Prostate gland (tissue), 2 donors: ENCODE measurements at places on chromosomes 16 and 17. TPM values are rescaled to one million over a fixed set of nuclear protein-coding genes. Genes with fewer than 3 reads are reported as not detected.

GRCh38 chr17:58161566-58161965 lies 5.2 kb upstream of the OR4D2 start:
- no peak for DNase-seq

NOD2 gene
- total RNA-seq: 5.6 TPM

KRT25 gene
- total RNA-seq: 0.62 TPM

ENO3 gene
- total RNA-seq: 9.7 TPM

- DNase-seq: no peak
Measured at GRCh38 chr16:23025692-23026307, 123.5 kb downstream of the USP31 start.

DNA sequence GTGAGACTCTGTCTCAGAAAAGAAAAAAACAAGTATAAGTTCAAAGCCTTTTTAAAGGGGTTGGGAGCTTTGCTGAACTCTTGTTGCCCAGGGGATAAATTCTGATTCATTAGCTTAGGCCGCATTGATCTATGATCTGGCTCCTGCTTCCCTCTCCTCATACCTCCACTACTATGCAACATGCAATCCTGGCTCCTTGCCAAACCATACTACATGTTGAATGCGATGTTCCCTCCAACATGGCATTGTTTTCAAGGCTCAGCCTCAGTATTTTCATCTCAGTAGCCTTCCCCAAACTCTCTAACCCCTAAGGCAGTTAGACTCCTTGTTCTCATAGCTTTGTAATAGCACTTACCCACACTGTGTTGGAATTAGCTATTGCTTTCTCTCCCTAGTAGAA lies 6.2 kb downstream of the REXO5 start:
- DNase-seq: no peak

USH1G gene
- total RNA-seq: 1.1 TPM

- DNase-seq: no peak
Measured at GRCh38 chr16:8712589-8713361, 38.4 kb downstream of the ABAT start.

- no peak for DNase-seq
Measured at GRCh38 chr17:68455901-68456338, 1.4 kb downstream of the WIPI1 start.

ARHGAP23 gene
- total RNA-seq: 204 TPM

DNA sequence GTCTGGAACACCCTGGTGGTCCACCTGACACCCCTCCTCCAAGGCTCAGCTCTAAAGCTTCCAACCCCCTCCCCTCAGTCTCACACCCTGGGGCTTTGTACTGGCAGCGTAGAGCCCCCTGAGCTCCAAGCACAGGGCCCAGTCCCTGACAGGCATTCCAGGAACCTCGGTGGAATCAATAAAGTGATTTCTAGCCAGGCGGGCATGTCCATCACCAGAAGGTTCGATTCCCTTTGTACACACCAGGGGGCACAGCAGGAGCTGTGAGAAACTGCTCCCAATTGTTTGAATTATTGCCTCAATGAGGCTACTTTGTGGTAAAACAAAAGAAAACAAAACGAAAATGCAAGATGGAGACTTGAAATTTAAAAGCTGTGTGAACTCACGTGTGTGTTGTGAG lies 51.8 kb downstream of the SMPD3 start:
- DNase-seq: peak; percentile 50

DNA sequence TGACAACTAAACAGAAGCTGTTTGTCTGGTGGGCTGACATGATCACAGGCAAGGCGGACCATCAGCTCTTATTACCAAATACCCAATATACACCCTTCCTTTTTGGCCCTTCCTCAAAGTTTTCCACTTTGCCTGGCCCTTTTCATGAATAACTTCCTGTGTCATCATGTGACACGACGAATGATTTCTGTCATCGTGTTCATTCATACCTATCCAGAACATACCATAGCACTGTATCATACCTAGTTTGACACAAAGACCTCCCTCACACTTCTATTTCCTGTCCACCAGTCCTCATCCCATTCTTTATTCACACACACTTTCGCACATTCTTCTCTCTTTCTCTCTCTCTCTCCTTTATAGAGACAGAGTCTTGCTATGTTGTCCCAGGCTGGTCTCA lies 131.8 kb downstream of the STX8 start:
- no peak for DNase-seq

GRCh38 chr17:81959362-81960129 lies 1.4 kb downstream of the NOTUM start:
- peak; percentile 53 for DNase-seq

DNA sequence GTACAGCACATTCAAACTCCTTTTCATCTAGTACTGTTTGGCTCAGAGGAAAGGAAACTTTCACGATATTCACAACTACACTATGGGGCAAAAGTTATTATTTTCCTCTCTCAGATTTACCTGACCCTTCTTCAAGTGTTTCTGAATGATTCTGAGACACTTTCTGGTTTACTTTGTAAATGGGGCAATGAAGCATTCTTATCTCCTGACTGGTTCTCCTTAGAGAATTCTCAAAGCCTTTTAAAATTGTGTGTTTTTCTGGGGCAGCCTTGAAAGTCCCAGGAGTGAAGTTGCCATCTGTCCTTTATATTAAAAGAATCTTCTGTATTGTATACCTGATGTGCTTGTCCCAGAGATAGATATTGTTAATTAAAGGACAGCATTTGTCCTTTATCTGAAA lies 264.9 kb downstream of the FTO start:
- no peak for DNase-seq

- DNase-seq: peak; percentile 54
Measured at GRCh38 chr17:66957951-66958579, 6.4 kb upstream of the CACNG4 start.

- no peak for DNase-seq
Measured at GRCh38 chr16:11431915-11432465, 86.7 kb downstream of the RMI2 start.

DNA sequence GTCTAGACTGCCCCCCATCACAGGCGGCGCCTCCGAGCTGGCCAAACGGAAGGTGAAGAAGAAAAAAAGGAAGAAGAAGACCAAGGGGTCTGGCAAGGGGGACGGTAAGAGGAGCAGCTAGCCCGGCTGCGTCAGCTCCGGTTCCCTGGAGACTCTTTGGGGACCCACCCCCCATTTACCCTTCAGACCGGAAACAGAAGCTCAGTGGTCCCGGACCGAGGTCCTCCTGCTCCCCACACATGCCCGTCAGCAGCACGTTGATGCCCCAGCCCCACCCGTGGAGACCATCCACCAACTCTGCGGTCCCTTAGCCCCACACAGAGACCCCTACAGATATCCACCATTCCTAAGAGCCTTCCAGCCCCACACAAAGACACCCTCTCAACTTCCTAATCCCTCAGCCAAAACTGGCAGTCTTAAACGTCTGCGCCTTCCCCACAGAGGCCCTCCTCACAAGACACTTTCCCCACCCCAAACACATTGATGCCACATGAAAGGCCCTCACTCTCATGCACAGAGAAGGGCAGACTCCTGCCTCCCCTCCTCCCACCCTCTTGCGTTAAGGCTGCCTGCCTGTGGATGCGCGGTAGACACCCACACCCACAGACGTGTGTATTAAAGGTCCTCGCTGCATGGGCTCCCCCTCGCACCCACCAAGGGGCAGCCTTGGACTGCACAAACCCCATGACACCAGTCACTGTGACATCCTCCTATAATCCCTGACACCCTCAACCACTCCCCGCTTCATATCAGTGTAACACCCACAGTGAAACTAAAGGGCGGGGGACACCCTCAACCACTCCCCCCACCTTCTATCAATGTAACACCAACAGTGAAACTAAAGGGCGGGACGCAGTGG lies 58.2 kb upstream of the RPH3AL start:
- no peak for DNase-seq

KRT24 gene
- total RNA-seq: not detected

HOXB1 gene
- total RNA-seq: not detected

- no peak for DNase-seq
Measured at GRCh38 chr16:65120461-65120830, 1.4 kb downstream of the CDH11 start.

SLC6A2 gene
- total RNA-seq: 0.32 TPM

GRCh38 chr16:16166949-16167348 lies 56.3 kb downstream of the ABCC6 start:
- no peak for DNase-seq

DNA sequence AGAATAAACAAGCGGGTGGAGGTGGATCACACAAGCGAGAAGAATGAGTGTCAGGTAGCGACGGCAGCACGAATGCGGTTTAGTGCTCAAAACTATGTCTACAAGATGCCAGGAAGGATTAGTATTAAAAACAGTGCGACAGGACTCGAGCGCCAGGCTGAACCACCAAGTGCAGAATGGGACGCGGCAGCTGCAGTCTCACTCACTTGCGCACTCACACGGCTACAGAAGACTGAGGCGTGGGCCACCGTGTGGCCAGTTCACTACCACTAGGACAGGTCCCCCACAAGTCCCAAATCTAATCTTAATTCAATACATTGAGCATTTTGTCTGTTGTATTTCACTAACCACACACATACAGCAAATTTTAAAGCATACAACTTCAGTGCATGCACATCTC lies 35.7 kb upstream of the TRAP1 start:
- DNase-seq: no peak

CCT6B gene
- 7.1 TPM for total RNA-seq

DNA sequence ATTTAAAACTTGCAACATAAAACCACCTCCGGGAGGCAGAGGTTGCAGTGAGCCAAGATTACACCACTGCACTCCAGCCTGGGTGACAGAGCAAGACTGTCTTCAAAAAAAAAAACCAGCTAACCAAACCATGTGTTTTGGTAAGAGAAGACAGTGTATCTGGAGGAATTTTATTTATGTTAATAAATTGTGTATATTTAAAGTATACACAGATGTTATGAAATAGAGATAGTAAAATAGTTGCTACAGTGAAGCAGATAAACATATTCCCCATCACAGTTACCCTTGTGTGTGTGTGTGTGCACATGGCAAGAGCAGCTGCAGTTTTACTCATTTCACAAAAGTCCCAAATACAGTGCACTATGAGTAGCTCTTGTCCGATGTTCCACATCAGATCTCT lies 54.8 kb upstream of the CRISPLD2 start:
- no peak for DNase-seq

- no peak for DNase-seq
Measured at GRCh38 chr16:74020095-74020670, 276.4 kb upstream of the PSMD7 start.

FA2H gene
- total RNA-seq: 4.5 TPM

DNA sequence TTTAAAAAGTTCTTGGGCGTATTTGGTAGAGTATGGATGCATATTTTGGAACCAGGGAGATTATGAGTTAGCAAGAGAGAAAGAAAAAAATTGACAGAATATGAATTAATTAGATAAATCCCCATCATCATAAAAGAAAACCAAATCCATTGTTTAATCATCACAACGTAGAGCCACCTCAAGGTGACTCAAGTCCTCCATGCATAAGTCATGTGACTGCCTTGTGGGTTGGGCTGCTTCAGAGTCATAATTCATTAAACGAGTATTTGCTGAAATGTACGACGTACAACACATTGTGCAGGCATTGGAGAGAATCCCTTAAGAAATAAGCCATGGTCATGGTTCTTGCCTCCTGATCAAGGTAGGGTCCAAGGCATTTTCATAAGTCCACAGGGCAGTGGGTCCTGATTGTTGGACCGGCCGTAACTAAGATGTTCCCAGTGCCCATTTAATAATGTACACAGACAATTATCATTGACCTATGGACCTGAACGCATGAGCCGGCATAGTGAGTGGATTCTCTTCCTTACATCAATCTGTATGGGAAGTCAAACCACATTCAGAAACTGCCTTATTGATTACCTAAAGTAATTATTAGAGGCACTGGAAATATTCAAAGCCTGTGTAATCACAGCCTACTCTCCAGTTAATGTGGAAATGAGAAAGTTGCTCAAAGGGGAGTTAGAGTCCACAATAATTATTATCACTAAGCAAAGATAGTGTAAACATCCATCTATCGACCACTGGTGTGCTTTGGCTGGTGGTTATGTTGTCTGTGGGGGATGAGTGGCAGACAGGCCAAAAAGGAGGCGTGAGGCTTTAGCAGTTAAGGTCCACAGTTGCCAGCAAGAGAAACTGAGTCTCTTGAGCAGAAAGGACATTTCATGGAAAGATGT lies 165.4 kb downstream of the PITPNC1 start:
- no peak for DNase-seq

INO80E gene
- total RNA-seq: 51.8 TPM

DNA sequence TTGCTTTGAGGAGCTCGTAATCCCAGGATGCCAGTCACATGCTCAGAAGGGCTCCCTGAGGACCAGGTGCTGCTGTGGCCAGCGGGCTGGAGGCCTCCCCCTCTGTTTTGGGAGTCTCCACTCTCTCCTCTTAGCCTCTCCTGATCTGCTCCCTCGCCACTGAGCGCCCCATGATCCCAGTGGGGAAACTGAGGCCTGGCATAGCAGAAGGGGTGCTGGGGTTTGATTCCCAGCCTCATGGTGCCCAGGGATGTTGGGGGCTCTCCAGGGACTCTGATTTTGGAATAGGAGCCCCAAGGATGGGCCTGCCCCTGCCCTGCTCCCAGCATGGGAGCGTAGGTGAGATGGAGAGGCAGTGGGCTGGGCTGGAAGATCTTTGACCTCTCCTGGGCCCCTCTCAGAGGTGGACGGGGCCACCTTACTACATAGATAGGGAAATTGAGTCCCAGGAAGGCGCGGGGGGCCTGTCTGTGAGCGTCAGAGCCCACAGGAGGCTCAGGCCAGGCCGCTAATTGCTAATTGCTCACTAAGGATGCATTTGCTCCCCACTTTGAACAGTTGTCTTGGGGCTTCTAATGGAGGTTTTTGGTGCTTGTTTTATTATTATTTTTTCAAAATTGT lies 525 bp upstream of the ADCY7 start:
- no peak for DNase-seq

CDR2L gene
- 34.9 TPM for total RNA-seq

DNA sequence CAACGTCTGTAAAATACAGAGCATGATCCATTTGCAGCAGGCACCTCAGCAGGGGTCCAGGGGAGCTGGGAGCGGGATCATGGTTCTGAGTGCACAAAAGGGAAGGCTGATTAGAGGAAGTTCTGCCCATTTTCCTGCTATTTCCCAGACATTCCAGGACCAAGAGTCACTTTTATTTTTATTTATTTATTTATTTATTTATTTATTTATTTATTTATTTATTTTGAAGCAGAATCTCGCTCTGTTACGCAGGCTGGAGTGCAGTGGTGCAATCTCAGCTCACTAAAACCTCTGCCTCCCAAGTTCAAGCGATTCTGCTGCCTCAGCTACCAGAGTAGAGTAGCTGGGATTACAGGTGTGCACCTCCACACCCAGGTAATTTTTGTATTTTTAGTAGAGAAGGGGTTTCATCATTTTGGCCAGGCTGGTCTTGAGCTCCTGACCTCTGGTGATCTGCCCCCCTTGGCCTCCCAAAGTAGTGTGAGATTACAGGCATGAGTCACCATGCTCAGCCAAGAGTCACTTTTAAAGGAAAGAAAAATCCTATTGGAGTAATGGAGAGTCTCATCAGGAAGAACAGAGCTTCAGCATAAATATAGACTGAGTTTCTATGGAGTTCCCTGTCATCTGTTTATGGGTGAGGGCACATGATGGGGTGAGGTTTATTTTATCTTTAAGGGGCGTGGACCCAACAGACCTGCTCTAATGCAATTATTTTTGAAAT lies 355.2 kb downstream of the HAPSTR1 start:
- DNase-seq: no peak
